ENCODE measurements at places on chromosomes 16 and 17.

- no peak for DNase-seq
Measured at GRCh38 chr16:55453909-55454308, 25.1 kb upstream of the MMP2 start.

DNA sequence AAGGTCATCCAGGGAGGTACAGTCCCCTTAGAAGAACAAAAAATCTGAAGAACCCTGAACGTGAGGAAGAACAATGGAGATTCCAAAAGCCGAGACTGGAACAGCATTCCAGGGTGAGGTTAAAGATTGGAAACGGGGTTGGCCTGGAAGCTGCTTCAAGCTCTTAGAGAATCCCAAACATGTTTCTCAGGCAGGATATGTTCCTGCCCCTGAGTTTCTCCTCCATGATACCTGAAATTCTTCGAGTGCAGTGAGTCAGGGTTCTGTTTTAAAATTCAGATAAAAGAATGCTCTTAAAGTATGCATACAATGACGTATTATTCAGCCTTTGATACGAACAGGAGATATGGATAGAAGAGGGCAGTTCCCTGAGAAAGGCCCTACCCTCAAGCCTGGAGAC is 293.1 kb downstream of the HS3ST3B1 start:
- DNase-seq = no peak

DNA sequence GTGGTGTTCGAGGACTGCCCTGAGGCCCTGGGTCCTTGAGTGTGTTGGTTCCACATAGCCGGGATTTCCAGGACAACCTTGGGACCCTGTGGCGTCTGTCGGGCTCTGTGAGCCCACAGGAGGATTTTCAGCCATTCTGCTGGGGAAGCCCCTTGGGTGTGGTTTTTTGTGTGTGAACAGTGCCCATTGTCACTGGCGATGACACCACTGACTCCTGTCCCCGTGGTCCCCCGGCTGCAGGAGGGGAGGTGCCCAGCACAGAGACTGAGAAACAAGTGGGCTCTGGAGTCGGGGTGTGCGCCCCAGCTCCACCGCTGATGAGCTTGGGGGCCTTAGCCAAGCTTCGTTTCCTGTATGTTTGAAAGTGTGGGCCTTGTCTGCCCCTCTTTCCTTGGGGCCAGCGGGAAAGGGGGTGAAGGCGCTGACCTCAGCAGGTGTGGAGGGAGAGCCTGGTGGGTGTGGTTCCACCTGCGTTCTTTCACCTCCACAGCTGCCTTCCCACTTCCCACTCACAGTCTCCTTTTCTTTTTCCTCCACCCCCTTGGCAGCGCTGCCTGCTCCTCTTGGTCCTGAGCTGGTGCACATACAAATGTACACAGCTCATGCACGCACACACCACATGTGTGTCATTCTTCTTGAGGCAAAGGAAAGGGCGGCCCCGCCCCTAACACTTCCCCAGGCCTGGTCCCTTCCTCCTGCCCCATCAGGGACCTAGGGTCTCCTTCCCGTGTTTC is 16.1 kb downstream of the MGRN1 start:
- no peak for DNase-seq

GRCh38 chr17:44353672-44354331 is 8.7 kb downstream of the GRN start:
- no peak for DNase-seq

GRCh38 chr16:2243031-2243528 is 6.8 kb downstream of the DNASE1L2 start:
- no peak for DNase-seq

All from germinal center (tissue), 1 donor.